ENCODE measurements at places on chromosomes 1 and 21. TPM values are rescaled to one million over a fixed set of nuclear protein-coding genes. Genes with fewer than 3 reads are reported as not detected.

GRCh38 chr1:167881786-167882185 is 32.1 kb downstream of the ADCY10 start:
- peak; percentile 53 for DNase-seq

The OR6K3 gene
- not detected for total RNA-seq

The PPIAL4G gene
- not detected for total RNA-seq

DNA sequence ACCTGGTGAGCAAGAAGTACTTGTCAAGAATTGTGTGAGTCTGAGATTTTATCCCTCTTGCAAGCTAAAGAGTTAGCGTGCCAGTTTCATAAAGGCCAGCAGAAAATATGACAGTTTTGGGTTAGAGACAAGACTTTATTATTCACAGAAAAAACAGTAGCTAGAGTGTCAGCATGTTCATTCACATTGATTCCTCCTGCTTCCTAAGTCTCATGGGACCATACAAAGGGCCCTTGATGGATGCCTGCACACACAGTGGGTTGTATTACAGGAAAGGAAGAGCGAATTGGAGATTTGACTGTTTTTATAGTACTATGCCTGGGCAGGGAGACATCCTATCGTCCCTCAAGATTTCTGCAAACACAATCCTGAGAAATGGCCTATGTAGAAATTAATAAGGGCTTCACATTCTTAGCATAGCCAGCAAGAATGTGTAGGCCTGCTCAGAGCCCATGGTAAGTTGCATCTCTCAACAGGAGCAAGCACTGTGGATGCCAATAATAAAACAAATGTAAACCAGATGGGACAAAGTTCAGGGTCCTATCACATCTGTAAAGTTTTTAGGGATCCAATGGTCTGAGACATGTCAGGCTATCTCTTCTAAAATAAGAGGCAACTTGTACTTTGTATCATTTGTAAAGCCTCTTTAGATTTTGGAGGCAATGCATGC is 4.0 kb upstream of the ASPM start:
- no peak for DNase-seq

GRCh38 chr1:74395571-74395970 is 116.8 kb downstream of the LRRC53 start:
- DNase-seq = no peak
